Memory B cell (primary cell): ENCODE measurements at places on chromosomes 1 and 21.

GRCh38 chr21:37974081-37974480, 57.8 kb upstream of the KCNJ6 start:
- no peak for DNase-seq

GRCh38 chr1:5734996-5735395, 257.2 kb downstream of the NPHP4 start:
- no peak for DNase-seq

- no peak for DNase-seq
These were observed 116.2 kb downstream of the PLXNA2 start for GRCh38 chr1:208127792-208128529.

GRCh38 chr21:44764319-44765230, 37.0 kb downstream of the UBE2G2 start:
- no peak for DNase-seq

DNA sequence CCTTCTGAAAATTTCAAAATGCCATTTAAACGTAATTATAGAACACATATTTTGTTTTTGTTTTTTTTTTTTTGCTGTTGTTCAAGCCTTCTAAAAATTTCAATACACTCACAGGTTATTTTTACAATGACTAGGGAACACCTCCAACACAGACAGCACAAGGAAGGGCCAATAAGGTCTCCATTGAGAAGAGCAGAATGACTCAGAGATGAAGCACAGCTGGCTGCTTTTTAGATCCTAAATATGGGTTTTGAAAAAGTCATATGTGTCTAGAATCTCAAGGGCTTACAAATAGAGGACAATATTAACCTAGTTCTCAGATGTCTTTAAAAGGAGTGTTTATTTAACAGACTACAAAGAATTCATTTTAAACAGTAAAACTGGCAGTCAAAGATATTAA, 104.6 kb downstream of the NEGR1 start:
- DNase-seq = no peak
